ENCODE measurements at places on chromosomes 16 and 17.

DNA sequence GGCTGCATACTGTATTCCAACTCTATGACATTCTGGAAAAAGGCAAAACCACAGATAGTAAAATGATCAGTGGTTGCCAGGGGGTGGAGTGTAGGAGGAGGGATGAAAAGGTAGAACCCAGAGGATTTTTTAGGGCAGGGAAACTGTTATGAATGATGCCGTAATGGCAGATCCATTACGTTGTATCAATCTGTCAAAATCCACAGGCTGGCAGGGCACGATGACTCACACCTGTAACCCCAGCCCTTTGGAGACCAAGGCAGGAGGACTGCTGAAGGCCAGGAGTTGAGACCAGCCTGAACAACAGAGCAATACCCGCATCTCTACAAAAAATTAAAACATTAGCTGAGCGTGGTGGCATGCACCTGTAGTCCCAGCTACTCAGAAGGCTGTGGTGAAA is 91.8 kb downstream of the RMI2 start:
- DNase-seq: no peak

- DNase-seq: no peak
Observed at GRCh38 chr16:11736903-11737302, 5.8 kb downstream of the TXNDC11 start.

DNA sequence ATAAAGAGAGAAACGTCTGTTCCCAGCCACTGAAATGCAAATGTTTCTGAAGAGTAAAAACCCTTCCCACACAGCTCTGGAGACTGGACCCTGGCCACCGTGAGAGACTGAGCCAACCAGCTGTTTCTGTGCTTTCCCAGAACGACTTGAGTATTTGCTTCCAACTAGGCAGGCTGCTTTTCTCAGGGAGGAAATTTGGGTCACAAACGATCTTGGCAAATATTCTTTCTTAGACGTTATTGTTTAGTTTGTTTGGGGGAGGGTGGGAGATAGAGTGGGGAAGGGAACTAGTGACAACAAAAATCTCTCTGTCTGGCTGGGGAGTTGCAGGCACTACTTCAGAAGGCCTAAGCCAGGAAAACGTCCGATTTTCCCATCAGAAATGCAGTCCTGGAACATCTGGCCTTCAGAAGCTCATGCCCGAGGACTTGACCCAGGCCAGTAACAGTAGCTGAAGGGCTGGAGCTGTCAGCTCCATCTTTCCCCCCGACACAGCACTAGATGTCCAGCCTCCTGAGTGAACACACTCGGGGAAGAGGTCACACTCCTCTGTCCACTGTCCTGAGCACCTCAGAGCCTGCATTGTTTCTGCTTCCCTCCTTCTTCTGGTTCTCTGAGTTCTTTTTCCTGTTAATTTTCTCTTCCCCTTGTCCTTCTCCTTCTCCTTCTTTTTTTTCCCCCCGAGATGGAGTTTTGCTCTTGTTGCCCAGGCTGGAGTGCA is 4.0 kb downstream of the CCDC92B start:
- DNase-seq: no peak

DNA sequence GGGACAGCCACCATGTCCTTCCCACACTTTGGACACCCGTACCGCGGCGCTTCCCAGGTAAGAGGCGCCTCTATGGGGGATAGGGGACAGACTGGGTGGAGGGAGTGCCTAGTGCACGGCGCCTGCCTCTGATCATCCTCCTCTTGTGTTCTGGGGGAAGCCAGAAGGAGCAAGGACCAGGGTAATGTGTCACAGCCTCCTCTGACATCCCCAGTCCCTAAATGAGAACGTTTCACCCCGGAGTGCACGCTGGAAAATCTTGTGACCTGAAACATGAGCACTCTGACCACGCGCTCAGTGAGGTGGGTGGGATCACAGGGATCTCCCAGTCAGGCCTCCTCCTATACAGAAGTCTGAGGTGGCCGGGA is 1.1 kb downstream of the IRX6 start:
- DNase-seq: no peak

DNA sequence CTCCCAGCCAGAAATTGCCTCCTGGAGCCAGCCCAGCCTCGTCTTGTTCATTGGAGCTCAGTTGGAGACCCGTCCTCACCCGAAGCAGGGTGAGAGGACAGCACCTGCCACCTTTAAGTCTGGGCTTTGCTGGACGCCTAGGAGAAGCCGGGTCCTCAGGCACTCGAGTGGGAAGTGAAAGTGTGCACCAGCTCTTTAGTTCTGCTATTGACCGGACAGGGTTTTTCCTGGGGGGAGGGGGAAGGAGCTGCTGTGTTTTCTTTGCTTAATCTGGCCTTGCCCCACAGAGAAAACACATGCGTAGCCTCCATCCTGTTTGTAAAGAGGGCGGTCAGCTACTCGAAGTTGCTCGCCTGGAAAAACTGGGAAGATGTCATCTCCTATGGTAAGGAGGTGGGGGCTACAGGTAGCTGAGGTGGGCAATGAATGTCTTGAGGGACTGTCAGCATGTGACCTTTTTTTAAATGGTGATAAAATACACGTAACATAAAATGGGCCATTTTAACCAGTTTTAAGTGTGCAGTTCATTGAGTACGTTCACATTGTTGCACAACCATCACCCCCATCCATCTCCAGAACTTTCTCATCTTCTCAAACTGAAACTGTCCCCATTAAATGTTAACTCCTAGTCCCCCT is 34.4 kb downstream of the CMIP start:
- DNase-seq: no peak

GRCh38 chr17:75407655-75408352 is 2.3 kb upstream of the GRB2 start:
- no peak for DNase-seq

DNA sequence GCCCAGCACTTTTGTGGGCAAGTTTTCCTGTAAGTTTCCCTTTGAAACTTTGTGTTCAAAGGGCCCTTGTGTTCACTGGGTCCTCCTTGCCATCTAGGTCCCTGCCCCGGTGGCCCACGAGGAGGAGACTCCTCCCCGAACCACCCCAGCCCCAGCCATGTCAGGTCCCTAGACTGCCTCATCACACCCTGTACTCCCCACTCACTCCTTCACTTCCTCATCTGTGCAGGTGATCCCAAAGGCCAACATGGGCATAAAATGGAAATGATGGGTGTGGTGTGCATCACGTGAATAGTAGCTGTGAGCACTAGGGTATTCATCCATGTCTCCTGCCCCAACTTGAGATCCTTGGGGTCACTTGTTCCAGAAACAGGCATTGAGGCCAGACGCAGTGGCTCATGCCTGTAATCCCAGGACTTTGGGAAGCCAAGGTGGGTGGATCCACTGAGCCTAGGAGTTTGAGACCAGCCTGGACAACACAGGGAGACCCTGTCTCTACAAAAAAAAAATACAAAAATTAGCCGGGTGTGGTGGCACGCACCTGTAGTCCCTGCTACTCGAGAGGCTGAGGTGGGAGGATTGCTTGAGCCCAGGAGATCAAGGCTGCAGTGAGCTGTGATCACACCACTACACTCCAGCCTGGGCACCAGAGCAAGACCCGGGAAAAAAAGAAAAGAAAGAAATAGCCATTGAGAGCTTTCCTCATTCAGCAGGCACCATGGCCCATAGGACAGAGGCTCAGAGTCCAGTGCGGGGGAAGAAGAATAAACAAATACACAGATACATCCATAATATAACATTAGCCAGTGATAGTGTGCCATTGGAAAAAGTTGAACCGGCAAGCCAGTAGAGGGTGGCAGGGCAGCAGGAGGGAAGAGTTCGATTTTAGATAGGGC is 74.5 kb downstream of the KATNIP start:
- DNase-seq: no peak

DNA sequence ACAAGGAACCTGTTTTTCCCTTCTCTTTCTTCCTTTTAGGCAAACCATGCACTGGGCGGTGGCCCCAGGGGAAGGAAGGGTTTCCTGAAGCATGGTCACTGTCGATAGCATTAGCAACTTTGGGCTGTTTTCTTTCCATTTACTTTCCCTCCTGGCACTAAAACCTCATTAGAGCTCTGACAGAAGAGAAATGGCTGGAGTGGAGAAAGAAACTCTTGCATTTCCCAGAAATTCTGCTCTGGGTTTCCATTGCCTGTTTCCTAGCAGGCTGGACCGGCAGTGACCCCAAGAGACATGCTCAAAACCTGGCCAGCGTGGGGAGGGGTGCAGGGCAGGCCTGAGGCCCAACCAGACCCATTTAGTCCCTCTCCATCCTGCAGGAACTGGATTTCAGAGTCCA is 230.7 kb upstream of the CCL2 start:
- DNase-seq: no peak

DNA sequence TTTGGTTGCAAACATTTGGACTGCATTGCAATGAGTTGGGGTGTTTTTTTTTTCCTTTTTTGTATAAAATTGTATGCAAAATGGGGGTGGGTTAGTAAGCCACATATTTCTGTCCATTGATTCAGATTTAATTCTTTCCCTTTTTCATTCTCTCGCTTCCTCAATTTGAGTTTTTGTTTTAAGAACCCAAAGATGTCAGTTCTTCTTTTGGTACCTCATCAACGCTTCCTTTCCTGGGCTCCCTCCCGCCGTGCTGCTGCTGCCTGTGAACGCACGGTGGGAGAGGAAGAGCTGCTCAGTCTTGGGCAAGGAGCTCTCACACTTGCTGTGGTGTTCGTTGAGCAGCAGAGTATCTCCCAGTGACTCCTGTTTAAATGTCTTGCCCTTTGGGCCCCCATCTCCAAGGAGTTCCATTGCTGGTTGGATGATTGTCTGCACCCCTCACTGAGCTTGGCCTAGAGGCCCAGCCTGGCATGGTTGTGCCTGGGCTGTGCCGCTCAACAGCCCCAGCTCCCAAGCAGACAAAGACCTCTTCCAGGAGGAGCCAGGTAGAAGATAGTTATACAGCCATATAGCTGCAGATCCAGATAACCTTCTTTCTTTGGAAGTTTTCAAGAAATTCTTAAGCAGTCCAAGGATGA is 13.6 kb downstream of the UBFD1 start:
- no peak for DNase-seq

- DNase-seq: no peak
Observed at GRCh38 chr17:1583556-1583955, 21.0 kb upstream of the PITPNA start.

- no peak for DNase-seq
Observed at GRCh38 chr17:9181640-9182039, 160.3 kb downstream of the NTN1 start.

GRCh38 chr16:89572073-89572484 is 3.5 kb upstream of the CPNE7 start:
- no peak for DNase-seq

GRCh38 chr17:42305543-42306384 is 17.5 kb downstream of the STAT5A start:
- DNase-seq: no peak

DNA sequence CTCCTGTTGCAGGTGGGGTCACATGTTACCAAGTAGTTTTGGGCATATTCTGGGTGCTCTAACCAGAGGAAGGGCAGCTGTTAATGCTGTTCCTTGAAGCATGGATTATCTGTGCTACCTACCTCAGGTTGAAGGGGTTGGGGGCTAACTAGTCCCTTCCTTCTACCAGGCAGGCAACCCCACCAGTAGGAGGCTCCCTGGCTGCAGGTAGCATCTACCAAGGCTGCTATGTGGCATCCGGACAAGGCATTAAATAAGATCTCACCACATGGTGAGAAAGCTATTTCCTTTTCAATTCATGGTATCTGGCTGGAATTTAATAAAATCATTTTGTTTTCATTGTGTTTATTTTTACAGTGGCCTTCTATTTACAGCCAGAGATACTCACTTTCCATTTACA is 62.5 kb downstream of the CACNG3 start:
- DNase-seq: no peak

GRCh38 chr17:74992223-74992622 is 4.8 kb downstream of the CDR2L start:
- no peak for DNase-seq

DNA sequence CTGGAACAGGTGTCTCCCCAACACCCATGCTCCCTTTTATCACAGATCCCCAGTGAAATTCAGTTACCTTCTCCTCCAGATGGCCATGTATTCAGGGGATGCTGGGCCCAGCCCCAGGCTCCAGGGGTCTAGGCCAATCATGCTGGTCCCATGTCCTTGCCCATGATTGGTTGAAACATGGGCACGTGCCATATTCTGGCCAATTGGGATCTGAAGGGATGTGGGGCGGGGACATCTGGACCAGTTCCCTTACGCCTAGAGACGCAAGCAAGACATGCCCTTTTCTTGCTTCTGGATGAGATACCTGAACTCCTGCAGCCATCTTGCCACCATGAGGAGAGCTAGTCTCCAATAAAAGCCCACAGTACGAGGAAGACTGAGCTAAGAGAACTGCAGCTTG is 31.0 kb upstream of the ST6GALNAC1 start:
- DNase-seq: no peak

GRCh38 chr17:38550661-38551060 is 55.1 kb downstream of the SRCIN1 start:
- DNase-seq: no peak

DNA sequence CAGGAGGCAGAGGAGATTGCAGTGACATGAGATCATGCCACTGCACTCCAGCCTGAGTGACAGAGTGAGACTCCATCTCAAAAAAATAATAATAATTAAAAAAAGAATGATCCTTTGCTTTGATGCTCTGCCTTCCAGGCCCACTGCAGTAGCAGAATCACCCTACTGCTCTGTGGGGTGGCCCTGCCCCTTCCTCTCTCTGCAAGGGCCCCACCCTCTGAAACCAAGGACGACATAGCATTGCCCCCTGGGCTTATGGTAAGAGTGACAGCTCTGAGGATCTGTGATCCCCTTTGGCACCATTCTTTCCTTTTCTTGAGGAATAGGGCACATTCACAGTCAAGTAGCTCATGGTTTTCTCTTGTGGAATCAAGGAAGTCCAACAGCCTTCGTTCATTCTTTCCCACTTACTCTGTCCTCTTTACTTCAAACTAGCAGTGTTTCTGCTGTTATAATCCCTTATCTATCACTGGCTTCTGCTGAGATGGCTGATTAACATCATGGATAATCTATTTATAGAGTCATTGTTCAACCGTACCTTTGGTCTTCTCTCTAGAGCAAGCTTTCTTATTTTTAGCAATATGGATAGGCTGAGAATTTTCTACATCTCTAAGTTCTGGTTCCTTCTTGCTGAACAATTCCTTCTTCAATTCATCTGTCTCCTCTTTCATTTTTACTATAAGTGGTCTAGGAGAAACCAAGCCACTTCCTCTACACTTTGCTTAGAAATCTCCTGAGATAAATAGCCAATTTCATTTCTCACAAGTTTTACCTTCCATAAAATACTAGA is 14.1 kb downstream of the RAD51C start:
- no peak for DNase-seq

DNA sequence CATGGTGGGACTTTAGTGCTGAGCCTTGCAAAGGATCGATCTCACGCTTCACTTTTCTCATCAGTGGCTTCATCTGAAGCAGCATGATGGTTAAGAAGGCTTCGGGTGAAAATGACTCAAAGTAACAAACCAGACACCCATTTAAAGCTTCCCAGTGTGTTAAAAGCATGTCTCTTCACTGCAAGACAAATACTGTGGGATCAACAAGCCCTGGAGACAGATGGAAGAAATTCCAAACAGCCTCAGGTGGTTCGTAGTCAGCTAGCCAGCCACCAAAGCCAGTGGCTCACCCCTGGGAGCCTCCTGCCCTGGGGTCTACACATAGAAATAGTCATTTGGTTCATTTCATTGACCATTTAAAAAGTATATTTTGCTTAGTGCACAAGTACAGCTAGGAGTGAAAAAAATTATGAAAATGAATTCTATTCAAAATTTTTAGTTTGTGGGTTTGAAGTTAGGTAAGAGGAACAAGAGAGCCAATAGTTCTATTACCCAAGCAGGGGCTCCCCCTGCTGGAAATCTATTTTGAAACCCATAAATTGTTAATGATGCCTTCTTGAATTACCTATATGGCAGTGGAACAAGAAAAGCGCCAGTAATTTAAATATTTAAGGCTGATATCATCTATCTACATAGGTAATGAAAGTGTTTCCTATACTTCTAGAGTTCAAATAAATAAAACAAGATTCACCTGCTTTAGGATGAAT is 51.6 kb downstream of the PMP22 start:
- no peak for DNase-seq
